ENCODE measurements at places on chromosomes 7 and 10.
A peak's percentile ranks its signal among the peaks of the same experiment; 100 is the strongest.

GRCh38 chr10:61138708-61139591 lies 195.0 kb upstream of the RHOBTB1 start:
- no peak for DNase-seq

- no peak for DNase-seq
These were observed 229.3 kb upstream of the PRSS58 start for GRCh38 chr7:142487124-142487523.

DNA sequence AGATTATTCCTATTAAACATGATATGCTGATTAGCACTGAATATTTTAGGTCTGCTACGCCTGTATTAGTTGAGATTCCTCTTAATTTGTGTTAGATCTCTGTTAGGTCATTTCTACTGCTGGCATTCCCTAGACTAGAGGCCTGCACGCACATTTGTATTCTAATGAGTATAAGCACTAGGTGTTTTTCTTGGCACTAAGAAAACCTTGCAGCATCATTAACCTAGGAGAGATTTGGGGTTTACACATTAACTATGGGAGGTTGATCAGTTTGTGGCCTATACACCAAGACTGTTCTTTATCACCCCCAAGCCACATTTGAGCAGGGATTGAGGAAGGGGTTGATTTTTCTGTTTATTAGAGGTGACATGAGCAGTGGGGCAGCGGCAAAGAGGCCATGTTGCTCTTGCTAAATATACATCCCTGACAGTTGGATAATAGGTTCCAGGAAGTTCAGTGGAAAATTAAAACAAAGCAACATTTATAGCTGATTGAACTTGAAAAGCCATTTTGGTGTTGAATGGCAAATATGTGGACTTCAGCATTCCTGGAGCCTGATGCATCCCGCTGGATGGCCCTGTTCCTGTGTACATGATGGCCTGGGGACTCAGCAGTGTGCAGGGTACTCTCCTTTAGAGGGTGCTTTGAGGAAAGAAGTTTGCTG lies 65.2 kb downstream of the GBF1 start:
- DNase-seq = peak; percentile 74

GRCh38 chr10:26622891-26623290 lies 74.6 kb upstream of the PDSS1 start:
- no peak for DNase-seq

- no peak for DNase-seq
These were observed 132.1 kb downstream of the STRA8 start for GRCh38 chr7:135365721-135366120.

GRCh38 chr10:122207596-122207995 lies 63.5 kb upstream of the BTBD16 start:
- no peak for DNase-seq

- DNase-seq = no peak
These were observed 225.5 kb downstream of the DOCK4 start for GRCh38 chr7:111980725-111981124.

DNA sequence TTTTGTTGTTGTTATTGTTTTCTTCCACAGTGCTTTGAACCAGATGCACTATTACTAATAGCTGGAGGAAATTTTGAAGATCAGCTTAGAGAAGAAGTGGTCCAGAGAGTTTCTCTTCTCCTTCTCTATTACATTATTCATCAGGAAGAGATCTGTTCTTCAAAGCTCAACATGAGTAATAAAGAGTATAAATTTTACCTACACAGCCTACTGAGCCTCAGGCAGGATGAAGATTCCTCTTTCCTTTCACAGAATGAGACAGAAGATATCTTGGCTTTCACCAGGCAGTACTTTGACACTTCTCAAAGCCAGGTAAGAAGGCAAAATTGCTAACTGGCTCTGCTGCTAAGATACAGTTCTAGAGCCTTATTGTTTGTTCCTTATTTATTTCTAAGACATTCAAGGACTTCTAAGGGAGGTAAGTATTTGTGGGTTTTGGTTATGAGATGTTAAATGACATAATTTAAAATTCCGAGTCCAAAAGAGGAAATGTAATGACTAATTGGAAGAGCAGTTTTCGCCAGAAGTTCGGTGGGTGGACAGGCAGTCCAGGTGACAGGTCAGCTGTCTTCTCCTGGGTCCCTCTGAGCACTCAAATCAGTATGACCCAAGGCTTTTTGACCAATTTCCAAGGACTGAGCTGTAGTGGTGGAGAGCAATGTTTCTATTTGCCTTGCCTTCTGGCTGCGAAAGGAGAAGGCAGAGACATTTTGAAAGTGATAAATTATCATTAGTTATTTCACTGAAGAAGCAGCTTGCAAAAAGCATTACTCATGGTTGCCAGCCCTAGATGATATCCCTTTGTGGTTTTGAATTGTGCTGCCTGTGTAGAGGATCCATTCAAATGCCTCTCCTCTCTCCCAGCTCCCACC lies 10.1 kb downstream of the SLC39A12 start:
- peak; percentile 61 for DNase-seq

Data from choroid plexus epithelial cell (primary cell).